Neural crest cell (in vitro differentiated cells): ENCODE measurements at places on chromosomes 6 and 20. TPM values are rescaled to one million over a fixed set of nuclear protein-coding genes. Genes with fewer than 3 reads are reported as not detected.

The SDC4 gene
- total RNA-seq = 11.4 and 11.5 TPM in 2 replicates

The C20orf204 gene
- total RNA-seq = 2.1 and 2.3 TPM in 2 replicates

GRCh38 chr6:137452333-137452894 lies 41.8 kb downstream of the OLIG3 start:
- DNase-seq = no peak

DNA sequence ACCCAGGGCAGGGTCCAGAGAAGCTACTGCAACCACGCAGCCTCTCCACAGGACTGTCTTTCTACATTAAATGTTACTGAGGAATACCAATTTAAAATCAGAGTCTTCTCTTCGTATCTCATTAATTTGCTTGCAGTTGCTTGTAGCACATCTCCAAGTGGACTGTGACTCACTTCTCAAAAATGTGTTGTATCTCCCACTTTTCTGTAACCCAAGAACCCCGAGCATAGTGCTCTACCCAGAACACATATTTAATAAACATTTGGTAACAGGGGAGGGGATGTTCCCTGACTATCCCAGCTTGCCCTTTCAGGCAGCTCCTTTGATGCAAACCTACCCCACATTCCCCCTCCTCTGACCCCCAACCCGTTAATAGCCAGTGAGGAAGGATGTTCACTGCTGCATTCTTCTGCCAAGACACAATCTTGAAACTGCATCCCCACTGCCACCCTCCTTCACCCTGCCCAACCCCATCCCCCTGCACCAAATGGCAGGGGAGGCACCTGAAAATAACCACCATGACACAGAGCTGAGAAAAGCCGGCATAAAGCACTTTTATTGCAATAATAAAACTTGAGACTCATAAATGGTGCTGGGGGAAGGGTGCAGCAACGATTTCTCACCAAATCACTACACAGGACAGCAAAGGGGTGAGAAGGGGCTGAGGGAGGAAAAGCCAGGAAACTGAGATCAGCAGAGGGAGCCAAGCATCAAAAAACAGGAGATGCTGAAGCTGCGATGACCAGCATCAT lies 24.2 kb downstream of the FKBP1A start:
- DNase-seq = no peak

DNA sequence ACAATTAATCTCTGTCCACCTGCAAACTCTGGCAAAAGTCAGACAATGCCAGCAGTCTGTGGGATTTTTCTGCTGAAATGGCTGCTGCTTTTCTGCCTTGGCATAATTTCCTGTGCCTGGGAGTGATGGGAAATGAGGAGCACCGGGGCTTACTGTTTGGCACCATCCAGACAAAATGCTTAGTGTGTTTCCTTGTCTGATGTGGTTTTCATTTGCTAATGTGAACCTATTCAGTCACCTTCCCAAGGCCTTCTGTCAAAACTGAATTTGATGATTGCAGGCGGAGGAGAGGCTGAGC lies 56.4 kb downstream of the CDH4 start:
- DNase-seq = no peak

DNA sequence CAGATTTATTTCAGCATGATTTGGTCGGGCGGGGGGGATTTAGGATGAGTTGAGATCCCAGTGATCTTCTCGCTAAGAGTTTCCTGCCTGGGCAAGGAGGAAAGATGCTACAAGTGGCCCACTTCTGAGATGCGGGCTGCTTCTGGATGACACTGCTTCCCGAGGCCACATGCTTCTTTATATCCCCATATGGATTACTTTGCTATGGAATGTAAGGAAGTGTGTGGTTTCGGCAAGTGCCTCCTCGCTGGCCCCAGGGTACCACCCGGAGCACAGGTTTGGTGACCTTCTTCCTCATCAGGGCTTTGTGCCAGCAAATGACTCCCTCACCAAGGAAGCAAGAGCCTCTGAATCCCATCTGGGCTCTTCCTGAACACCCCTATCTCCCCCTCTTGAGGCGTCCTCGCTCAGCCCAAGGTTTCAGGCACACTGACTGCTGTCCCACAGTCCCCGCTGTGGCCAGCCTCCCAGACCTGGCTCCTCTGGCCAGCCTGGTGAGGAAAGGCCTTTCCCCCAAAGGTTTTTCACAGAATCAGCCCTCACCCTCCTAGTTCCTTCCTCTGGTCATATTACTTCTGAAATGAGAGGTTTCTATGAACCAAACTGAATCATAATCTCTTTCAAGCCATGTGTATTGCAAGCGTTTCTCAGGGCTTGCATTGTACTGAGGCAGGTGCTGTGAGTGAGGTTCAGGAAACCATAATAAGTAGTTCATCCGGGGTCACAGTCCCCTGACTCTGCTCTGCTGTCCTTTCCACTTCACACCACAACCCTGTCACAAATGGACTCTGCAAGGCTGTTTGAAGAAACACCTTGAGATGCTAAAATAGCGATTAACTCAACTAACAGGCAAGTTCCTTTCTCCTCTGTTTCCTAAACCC lies 41.7 kb upstream of the IL17A start:
- no peak for DNase-seq

DNA sequence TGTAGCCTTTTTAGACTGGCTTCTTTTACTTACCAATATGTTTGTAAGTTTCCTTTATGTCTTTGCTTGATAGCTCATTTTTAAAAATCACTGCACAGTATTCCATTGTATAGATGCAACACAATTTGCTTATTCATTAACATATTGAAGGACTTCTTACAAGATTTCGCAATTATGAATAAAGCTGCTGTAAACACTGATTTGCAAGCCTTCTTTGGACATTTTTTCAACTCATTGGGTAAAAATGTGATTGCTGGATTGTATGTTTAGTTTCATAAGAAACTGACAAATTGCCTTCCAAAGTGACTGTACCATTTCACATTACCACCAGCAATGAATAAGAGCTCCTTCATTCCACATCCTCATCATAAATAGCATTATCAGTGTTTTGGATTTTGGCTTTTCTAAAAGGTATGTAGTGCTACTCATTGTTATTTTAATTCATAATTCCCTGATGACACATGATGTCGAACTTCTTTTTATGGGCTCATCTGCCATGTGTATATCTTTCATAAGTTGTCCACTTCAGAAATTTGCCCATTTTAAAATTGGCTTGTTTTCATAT lies 80.7 kb downstream of the TFAP2B start:
- DNase-seq = no peak

DNA sequence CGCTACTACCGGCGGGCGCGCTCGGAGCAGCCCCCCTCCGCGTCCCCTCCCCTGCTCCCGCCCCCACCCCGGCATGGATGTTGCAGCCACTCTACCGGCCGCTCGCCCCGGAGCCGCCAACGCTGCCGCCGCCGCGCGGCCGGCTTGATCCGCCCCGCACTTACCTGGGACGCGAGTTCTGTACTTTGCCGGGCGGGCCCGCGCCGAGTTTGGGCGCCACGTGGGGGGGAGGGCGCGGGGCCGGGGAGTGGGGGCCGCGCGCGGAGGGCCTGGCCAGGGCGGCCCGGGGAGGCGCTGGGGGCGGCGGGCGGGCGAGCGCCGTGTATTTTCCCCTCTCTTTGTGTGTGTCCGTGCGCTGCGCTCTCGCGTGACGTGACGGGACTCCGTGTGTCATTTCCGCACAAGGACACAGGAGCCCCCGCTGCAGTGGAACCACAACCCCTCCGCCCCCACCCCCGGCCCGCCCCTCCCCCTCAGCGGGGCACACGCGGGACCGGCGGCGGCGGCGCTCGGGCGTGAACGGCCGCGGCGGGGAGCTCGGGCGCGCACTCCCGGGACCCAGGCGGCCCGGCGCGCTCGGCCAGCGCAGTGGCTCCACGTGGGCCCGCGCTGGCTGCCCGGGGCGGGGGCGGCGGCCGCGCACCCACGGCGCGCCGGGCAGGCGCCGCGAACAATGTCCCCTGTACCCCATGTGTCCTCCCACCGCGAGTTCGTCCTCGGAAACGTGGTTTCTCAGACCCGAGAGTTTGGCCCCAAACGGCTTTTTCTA lies at the start of gene BEND3:
TSS of gene BEND3 (minus strand) at position 590 of the 769 bp plus-strand sequence. CDS start 16,230 bp downstream, outside the sequence.
- DNase-seq = peak; percentile 29

GRCh38 chr6:143348531-143348930 lies 102.0 kb downstream of the ADAT2 start:
- no peak for DNase-seq

- DNase-seq = no peak
Measured at GRCh38 chr6:105988812-105989577, 97.1 kb upstream of the PRDM1 start.

- DNase-seq = no peak
Measured at GRCh38 chr20:63445075-63445734, 27.2 kb downstream of the KCNQ2 start.

DNA sequence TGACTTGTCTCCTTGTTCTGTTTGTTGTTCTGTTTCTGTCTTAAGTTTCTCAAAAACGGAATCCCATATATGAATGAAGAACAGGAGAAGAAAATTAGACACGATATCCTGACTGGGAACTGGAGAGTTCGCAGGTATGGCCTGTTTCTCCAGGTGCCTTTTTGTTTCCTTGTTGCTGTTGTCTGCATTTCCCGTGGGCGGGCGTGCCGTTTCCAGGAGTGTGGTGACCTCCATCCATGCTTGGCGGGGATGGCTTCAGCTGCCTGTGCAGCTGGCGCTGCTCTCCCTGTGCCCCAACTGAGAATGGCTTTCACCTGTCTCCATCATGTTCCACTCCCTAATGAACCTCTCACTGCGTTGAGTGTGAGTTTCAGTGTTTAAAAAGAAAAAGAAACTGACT lies 4.4 kb downstream of the PNLDC1 start:
- no peak for DNase-seq

The SRSF6 gene
- total RNA-seq = 278 and 284 TPM in 2 replicates

GRCh38 chr20:5642155-5642981 lies 107.8 kb upstream of the SHLD1 start:
- DNase-seq = no peak

DNA sequence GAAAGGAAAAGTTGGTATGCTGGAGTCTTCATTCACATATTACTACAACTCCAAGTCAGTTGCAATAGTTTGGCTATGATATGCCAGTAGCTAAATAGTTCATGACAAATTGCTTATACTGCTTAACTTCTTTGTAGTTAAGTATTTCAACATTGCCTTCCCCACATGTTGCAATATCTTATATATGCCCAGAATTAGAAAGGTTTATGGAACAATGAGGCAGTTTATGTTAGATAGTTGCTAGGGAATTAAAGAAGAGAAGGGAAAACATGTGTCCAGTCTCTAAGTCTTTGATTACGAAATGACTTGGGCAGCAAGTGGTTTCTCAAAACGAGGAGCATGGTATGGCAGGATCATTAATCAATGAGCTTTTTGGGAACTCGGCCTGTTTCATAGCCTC lies 145.8 kb downstream of the PLCB4 start:
- DNase-seq = no peak

- DNase-seq = no peak
Measured at GRCh38 chr20:62768551-62769287, 27.6 kb upstream of the MRGBP start.

DNA sequence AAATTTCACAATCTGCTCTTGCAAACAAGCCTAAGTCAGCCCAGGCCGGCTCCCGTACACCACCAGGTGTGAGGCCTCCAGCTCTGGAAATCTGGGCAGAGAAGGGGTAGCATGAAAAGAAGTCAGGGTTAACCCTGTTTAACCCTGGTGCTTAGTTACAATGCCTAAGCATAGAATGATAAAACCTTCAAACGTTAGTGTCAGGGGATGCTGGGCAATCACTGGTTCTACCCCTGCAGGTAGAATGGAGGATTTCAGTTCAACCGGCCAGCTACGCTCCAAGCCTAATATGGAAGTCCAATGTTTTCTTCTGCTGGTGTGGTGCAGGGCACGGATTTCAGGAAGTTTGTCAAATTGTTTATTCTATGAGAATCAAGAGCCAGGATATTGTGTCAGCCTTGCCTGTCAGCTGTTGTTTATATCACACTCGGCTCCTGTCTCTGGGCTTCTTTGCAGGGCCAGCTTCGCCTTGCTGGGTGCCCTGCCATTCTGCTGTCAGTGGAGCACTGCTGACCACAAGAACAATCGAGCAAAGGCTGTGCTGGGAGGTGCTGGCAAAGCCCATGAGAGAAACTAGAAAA lies 20.2 kb upstream of the CD93 start:
- no peak for DNase-seq

The POU5F1 gene
- not detected in 2 replicates for total RNA-seq

DNA sequence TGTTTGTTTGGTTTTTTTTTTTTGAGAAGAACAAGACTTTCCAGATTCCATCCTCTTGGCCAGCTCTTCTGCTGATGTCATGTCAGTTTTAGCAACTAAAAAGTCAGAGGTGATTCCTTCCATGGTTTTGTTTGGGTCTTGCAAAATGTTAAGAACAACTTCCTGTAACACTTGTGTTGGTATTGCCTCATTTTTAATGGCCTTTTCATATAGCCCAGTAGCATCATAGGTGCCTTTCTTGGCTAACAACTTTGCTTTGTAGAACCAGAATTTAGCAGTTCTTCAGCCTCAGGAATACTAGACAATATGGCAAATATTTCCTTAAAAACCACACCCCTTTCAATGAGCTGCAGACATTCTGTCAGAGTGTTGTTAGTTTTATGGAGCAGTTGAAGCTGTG lies 99.5 kb upstream of the SIRPG start:
- no peak for DNase-seq

GRCh38 chr6:107230024-107230423 lies 114.7 kb upstream of the BEND3 start:
- no peak for DNase-seq

DNA sequence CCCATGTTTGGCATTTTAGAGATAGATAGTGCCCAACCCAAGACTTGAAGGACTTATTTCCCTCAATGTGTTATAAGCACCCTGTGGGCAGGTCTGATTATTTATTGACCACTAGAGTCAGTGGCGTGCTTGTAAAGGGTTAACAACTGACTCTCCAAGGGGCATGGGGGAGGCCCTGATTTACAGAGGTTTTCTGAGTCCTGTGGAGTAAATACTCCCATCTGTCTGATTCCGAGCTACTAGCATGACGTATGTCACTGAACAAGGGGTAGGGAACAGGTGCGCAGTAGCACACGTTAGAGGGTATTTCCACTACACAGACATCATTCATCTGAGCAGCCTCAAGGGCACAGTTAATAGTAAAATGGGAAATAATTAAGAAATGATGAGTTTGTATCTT lies 17.4 kb upstream of the TRAM2 start:
- no peak for DNase-seq
